ENCODE measurements at places on chromosomes 2 and 18. TPM values are rescaled to one million over a fixed set of nuclear protein-coding genes. Genes with fewer than 3 reads are reported as not detected.

ASB18 gene
- total RNA-seq, result not detected

SPDYA gene
- total RNA-seq, result 7.3 TPM

ABCG8 gene
- total RNA-seq, result 0.57 TPM

GRCh38 chr2:66573416-66573815 lies 138.5 kb downstream of the MEIS1 start:
- peaks cover 7% of the 10 kb centered on the region for H3K4me1 ChIP-seq
- H3K36me3 ChIP-seq, result no peaks in the 10 kb centered on the region
- H3K27ac ChIP-seq, result peak overlapping the region; percentile 41
- no peak for DNase-seq

DNA sequence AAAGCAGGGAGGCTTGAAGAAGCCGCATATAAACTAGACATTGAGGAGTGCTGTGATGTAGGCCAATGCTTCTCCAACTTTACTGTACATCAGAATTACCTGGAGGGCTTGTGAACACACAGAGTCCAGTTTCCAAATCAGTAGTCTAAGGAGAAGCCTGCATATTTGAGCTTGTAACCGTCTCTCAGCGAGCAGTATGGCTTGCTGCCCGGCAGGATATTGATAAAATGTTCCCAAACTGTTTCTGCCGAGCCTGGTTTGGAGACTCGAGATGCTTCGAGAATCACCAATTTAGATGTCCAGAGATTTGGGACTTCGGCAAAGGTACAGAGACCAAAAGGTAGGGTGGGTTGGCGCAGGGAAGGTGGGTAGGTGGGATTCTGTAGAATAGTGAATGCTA lies 11.0 kb upstream of the RAB31 start:
- no peak for DNase-seq
- no peak overlapping the region for H3K27ac ChIP-seq
- H3K36me3 ChIP-seq, result no peaks in the 10 kb centered on the region

- no peak overlapping the region for H3K4me3 ChIP-seq
- no peaks in the 10 kb centered on the region for H3K4me1 ChIP-seq
- no peaks in the 10 kb centered on the region for H3K27me3 ChIP-seq
- no peaks in the 10 kb centered on the region for H3K36me3 ChIP-seq
These were observed 83.2 kb upstream of the BOD1L2 start for GRCh38 chr18:57063601-57064103.

DNA sequence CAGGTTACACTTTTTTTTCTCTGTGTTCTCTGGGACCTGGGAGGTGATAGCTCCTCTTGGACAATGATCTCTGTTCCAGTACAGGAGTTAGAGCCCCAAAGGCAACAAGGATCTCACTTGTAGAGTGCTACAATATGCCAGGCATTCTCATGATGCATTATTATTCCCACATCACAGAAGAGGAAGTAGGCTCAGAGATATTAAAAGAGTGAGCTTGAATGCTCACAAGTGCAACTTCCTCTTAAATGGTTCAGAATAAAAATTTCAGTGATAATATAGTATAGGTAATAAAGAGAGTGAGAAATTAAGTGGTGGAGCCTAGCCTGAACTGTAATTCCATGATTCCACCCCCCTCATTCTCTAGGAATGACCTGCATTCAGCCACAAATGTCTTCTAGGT lies 21.4 kb downstream of the POLE4 start:
- H3K36me3 ChIP-seq, result no peaks in the 10 kb centered on the region
- no peak overlapping the region for H3K27ac ChIP-seq
- no peaks in the 10 kb centered on the region for H3K4me1 ChIP-seq
- no peak overlapping the region for H3K4me3 ChIP-seq
- no peak for DNase-seq

DNA sequence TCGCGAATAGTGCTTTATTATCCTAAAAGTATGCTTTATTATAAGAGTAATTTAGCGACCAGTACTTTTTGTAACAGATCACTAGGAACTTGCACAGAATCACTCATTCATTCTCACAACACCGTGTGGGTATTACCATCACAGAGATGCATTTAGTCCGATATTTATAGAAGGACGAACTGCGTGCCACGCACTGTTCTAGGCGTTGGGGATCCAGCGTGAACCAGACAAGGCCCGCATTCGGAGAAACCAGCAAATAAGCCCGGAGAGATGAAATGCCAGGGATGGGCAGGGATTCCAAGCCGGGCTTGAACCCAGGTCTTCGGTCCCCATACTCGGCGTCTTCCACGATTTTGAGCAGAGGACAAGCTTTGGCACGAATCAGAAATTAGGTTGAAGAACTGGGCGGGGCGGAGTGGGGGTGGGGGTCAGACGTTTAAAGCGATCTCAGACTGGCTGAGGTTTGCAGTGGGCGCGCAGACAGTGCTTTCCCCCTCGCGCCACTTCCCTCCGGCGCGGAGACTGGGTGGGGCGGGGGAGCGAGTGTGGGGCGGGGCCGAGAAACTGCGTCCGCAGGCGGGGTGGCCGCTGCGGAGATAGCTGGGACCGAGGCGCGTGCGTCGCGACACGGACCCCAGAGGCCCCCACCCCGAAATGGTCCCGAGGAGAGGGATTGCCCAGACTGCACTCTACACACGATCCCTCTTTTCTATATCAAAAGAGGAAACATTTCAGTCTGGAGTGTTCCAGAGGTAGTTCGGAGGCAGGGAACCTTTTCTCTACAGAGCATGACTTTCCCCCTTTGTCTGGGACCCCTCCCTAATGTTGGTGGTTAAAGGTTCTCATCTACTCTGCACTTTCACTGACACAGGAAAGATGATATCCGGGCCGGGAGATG lies 1.1 kb upstream of the CXCR4 start:
- peak; percentile 32 for DNase-seq
- no peaks in the 10 kb centered on the region for H3K36me3 ChIP-seq

- H3K27me3 ChIP-seq, result no peaks in the 10 kb centered on the region
- H3K4me3 ChIP-seq, result no peak overlapping the region
- DNase-seq, result no peak
- H3K36me3 ChIP-seq, result no peaks in the 10 kb centered on the region
These were observed 72.3 kb downstream of the BARD1 start for GRCh38 chr2:214737188-214737587.

DNA sequence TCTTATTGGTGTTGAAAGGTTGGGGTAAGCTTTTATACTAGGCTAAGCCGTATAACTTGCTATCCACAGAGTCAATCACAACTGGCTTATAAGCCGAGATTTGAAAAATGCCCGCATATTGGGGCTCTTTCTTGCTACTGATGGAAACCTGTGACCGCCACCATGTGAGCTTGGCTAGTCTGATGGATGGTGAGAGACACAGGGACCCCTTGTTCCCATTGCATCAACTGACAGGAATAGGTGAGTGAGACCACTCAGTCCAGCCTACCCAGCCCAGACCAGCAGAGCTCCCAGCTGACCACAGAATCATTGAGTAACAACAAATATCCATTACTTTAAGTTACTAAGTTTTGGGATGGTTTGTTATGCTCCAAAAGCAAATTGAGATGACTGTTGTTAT lies 676.4 kb upstream of the HS6ST1 start:
- no peaks in the 10 kb centered on the region for H3K27me3 ChIP-seq
- H3K4me1 ChIP-seq, result no peaks in the 10 kb centered on the region
- DNase-seq, result no peak
- H3K27ac ChIP-seq, result no peak overlapping the region
- H3K36me3 ChIP-seq, result no peaks in the 10 kb centered on the region

DNA sequence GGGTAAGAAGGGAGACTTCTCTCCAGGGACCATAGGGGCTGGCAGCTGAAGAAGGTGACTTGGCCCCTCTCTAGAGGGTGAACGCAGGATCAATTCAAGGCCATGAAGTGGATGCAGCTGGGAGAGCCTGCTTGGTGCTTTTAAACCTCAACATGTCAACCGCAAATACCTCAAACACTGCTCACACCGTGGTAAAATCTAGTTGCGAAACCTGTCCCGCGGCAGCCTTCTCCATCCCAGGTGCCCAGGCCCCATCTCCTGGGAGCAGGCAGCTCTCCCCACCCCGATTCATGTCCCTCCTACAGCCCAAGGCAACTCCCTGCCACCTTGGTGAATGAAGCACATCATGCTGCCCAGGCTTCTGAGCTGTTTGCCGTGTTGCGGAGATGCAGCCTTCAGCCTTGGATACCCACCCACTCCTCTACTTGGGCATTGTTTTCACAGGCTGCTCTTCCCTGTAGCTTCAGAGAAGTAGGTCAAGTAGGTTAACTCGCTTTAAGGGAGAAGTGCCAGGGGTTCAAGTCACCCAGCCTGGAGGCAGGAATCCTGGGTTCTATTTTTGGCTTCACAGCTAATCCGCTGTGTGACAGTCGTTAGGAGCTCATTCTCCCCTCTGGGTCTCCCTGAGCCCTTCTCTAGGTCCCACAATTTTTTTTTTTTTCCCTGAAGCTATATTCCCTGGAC lies 6.2 kb upstream of the EFR3B start:
- no peak overlapping the region for H3K4me3 ChIP-seq
- H3K27me3 ChIP-seq, result no peaks in the 10 kb centered on the region
- no peaks in the 10 kb centered on the region for H3K36me3 ChIP-seq
- H3K4me1 ChIP-seq, result no peaks in the 10 kb centered on the region
- H3K27ac ChIP-seq, result no peak overlapping the region

DNA sequence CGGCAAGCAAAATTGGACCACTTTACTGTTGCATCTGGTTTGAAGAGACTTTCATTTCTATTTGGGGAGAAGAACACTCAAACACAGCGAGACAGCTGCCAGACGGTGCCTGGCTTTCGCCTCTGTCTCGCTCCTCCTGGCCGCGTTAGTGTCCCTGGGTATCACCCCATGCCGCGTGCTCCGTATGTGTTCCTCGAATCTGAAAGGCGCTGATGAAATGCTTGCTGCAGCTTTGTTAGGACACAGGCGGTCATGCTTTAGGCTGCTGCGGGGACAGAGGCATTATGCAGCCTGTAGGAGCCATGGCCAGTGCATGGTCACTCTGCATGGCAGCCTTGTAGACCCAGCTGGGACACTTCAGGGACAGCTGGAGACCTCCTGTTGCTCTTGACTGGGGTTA lies 53.9 kb downstream of the LDLRAD4 start:
- H3K4me3 ChIP-seq, result no peak overlapping the region
- no peaks in the 10 kb centered on the region for H3K27me3 ChIP-seq
- peaks cover 14% of the 10 kb centered on the region for H3K4me1 ChIP-seq
- no peaks in the 10 kb centered on the region for H3K36me3 ChIP-seq
- no peak for DNase-seq
